ENCODE measurements at places on chromosomes 5 and 9. TPM values are rescaled to one million over a fixed set of nuclear protein-coding genes. Genes with fewer than 3 reads are reported as not detected.
A peak's percentile ranks its signal among the peaks of the same experiment; 100 is the strongest.

GRCh38 chr5:147321569-147321968 lies 86.7 kb downstream of the STK32A start:
- DNase-seq = no peak

Gene GPRIN1
- total RNA-seq = 1.2 TPM

GRCh38 chr5:1686016-1686802 lies 113.4 kb downstream of the MRPL36 start:
- DNase-seq = peak; percentile 4

DNA sequence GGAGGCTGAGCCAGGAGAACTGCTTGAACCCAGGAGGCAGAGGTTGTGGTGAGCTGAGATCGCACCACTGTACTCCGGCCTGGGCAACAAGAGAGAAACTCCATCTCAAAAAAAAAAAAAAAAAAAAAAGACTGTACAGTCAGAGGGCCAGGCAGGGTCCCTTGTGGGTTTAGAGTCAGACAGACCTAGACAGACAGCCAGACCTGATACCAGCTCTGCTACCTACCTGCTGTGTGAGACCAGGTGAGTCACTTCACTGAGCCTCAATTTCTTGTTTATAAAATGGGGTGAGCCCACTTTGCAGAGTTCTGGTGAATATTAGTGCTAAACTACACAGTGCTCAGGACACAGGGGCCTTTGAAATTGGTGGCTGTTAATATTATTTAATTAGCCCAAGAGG lies 19.7 kb downstream of the TRIM14 start:
- no peak for DNase-seq

- DNase-seq = no peak
Observed at GRCh38 chr9:110828264-110828663, 159.7 kb downstream of the MUSK start.

- no peak for DNase-seq
Observed at GRCh38 chr9:21993007-21993406, 1.2 kb downstream of the CDKN2A start.

- no peak for DNase-seq
Observed at GRCh38 chr9:89558196-89558899, 46.5 kb upstream of the GADD45G start.

Gene SLC45A2
- not detected for total RNA-seq

Gene FBP1
- total RNA-seq = 7.4 TPM

GRCh38 chr9:126581893-126582292 lies 31.8 kb upstream of the LMX1B start:
- peak; percentile 58 for DNase-seq

DNA sequence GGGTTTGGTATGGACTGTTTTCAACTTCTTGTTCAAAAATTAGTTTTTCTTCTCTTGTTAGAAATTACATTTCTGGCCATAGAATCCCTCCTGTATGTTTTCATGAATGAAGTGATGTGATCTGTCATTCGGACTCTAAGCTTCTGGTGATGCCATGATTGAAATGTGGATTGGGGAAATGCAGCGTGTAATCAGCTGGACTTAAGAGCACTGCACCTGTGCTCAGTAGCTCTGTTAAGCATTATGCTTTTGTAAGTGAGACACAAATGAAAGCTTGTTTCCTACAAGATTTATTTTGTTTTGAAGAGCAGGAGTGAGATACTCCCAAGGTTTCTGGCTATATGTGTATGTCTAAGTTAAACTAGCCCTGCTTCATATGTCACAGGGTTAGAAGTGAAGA lies 24.0 kb upstream of the FAM120AOS start:
- no peak for DNase-seq

Gene CATSPER3
- not detected for total RNA-seq

GRCh38 chr9:90331826-90332575 lies 310.6 kb downstream of the DIRAS2 start:
- DNase-seq = no peak

GRCh38 chr9:126248680-126249079 lies 77.9 kb upstream of the MVB12B start:
- DNase-seq = no peak

- DNase-seq = no peak
Observed at GRCh38 chr5:5316334-5316733, 106.1 kb upstream of the ICE1 start.

Gene TLX3
- total RNA-seq = not detected

GRCh38 chr9:899440-900184 lies 58.1 kb downstream of the DMRT1 start:
- DNase-seq = no peak

DNA sequence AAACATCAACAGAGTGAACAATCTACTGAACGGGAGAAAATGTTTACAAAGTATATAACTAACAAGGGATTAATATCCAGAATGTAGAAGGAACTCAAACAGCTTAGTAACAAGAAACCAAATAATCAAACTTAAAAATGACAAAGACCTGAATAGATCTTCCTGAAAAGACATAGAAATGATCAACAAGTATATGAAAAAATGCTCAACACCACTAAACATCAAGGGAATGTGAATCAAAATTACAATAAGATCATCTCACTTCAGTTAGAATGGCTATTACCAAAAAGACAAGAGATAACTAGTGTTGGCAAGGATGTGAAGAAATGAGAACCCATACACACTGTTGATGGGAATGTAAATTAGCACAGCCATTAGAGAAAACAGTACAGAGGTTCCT lies 218.8 kb downstream of the MCTP1 start:
- no peak for DNase-seq

- DNase-seq = no peak
Observed at GRCh38 chr9:101173907-101174306, 145.4 kb downstream of the PLPPR1 start.

GRCh38 chr9:73180403-73180802 lies 28.7 kb downstream of the ANXA1 start:
- DNase-seq = no peak

Gene OGN
- total RNA-seq = 17.7 TPM

Gene PDLIM4
- 71.4 TPM for total RNA-seq

Gene MVB12B
- 12.6 TPM for total RNA-seq

DNA sequence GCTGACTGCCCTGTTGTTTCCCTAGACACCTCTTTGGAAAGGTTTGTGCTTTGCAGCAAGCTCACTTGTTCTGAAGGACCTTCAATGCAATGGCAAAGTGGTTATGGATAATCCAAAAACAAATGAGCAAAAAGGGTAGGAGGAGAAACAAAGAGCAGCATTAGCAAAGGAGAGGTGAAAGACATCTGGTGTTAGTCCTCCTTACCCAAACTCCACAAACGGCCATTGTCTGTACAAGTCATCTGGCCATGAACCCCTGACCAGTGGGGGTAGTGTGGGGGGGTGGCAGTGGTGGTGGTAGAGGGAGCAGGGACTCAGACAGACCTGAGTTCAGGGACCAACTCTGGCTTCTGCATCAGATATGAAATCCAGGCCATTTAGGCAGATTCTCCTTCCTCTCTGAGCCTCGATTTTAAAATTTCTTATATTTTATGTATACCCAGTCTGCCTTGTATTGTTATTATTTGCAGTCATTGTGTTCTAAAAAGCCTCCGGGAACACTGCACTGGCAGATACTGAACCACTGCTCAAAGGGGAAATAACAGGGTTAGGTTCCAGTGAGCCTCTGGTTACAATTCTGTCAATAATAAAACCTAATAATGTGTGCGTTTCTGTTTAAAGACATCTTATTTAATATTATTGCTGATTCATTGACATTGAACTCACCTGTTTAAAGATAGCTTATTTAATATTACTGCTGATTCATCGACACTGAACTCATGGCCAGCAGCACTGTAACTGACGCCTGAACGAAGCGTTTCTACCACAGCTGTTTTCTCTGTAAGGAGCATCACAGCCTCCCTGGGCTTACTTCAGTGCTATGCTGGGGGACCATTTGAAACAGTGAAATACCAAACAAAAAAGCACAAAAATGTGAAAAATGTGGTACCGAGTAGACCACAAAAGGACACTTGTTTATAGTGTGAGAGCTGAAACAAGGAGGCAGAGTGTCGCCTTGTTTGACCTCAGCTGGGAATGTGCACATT lies 156.0 kb downstream of the SEC61B start:
- DNase-seq = no peak

Data from breast epithelium (tissue), 4 donors.